ENCODE measurements at places on chromosomes 2 and 18.

DNA sequence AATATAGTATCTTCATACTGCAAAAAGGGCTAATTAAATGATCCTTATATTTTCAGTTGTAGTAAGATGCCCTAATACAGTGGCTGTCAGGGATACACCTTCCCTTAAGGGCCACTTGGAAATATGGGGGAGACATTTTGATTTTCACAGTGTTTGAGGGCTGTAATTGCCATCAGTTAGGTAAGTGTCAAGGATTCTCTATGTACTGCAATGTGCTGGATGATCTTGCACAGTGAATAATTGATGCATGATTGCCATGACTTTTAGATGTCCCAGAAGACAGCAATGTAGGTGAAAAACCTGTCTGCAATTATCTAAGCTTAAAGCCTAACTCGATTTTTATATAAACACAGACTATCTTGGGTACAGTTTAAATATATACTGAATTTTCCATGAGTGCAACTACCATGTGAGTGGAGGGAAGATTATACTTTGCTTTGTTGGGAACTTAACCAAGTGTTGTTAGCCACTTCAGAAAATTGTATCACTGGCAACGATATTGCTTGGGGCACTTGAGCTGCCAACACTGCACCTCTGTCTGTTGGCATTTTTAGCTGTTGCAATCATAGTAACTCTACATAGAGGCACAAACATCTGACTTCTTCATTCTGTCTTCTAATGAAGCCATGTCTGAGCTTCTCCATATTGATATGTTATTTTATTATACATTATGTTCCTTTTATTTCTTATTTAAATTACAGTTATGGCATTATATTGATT, 45.2 kb downstream of the MAIP1 start:
- no peak for DNase-seq

- no peak for DNase-seq
These were observed 346.9 kb downstream of the MEIS1 start for GRCh38 chr2:66781804-66782203.

DNA sequence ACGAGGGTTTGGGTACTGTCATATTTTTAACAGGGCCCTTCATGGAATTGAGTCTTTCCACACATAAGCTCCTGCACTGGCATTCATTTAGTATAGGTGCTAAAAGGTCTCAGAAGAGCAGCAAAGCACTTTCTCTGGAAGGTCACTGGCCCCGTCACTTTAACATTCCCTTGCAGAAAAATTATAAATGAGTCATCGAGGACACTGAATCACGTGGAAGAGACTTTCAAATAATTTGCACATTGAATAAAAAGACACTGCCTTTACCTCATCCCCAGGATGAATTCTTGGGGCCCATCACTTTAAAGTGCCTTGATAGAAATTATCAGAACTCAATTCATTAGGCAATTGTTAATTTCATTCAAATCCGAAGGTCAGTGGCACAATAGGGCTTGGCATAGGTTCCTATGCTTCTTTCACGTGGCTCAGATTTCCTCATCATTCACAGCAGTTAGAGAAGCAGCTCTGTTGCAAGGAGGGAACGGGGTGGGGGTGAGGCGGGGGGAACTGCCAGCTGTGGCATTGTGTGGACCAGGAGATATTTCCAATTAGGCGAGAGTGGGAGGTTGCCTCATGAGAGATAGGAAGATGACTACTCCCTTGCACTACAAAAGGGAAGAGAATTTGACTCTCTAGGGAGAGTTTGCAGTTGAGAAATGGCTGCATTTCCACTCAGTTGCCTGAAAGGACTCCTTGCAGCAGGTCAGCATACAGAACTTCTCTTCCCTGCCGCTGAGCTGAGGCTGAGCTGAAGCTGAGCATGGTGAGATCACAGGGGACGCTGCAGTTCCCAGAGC, 86.3 kb upstream of the NPAS2 start:
- DNase-seq, result no peak

DNA sequence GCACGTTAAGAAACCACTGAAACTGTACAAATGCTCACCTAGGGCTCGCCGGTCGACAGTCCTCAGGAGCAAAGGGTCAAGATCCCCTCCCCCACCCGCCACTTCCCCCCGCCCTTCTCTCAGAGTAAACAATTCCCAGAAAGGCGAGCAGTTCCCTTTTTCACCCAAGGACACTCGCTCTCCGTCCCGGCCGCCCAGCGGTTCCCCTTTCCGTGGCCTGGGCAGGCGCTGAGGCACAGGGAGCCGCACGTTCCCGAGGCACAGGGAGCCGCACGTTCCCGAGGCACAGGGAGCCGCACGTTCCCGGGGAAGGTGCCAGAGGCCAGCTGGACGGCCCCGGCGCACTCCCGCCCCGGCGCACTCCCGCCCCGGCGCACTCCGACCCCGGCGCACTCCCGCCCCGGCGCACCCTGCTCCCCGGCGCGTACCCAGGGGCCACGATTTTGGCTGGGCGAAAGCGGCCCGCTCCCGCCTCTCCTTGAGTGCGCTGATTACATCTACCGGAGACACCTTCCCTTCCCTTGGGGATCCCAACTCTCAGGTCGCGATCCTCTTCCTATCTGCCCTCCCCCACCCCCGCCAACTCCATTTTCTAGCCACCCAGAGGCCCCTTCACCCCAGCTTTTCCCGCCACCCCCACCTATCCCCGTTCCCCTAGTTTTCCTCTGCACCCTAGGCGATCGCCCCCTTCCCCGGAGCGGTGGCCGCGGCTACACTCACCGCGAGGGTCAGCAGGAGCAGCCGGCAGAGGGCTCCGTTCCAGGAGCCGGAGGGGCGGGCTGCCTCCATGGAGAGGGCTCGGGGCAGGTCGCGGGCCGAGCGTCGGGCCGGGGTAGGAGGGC, 817 bp downstream of the DSC2 start:
- DNase-seq, result no peak

- DNase-seq, result no peak
These were observed 11.2 kb downstream of the CWC22 start for GRCh38 chr2:179995741-179996515.

DNA sequence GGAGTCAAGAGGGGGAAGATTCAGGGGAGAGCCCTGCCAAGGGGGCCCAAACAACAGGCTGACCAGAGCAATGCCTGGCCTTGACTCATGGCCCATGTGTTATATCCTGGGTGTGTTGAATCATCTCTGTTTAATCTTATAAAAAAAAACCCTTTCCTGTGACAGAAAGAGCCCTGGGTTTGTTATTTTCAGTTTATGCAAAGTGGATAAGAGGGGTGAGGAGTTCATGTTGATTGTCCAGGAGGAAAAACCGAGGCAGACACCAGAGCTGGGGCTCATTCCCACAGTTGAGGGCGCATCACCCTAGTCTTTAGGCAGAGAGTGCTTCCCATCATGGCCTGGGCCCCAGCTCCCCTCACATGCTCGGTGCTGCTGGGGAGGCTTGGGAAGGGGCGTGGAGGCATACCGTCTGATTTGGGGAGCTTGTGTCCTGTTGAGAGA, 30.9 kb upstream of the IL37 start:
- no peak for DNase-seq

GRCh38 chr2:42949125-42949524, 156.7 kb upstream of the HAAO start:
- no peak for DNase-seq

DNA sequence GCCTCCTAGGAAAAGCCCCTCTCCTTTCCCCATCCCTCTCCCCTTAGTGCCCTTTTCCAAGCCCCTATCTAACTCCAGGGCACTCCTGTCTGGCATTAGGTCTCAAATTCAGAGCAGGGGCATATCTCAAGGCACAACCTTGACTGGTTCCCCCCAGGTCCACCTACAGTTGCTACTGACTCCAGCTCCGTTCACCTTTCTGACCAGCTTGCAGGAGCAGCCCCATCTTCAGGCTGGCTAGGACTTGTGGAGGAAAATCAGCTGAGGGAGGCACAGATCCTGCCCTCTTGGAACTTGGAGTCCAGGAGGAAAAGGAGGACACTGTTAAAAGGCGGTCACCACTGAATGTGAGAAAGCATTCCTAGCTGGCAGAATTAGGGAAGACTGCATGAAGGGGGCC, 152.4 kb downstream of the ZFP36L2 start:
- no peak for DNase-seq
